ENCODE measurements at places on chromosomes 13 and 19.

- DNase-seq, result no peak
Measured at GRCh38 chr13:36217456-36217855, 3.1 kb upstream of the SOHLH2 start.

GRCh38 chr13:105918842-105919741, 616.4 kb downstream of the EFNB2 start:
- DNase-seq, result no peak

- no peak for DNase-seq
Measured at GRCh38 chr13:24253520-24254145, 55.7 kb upstream of the C1QTNF9 start.

DNA sequence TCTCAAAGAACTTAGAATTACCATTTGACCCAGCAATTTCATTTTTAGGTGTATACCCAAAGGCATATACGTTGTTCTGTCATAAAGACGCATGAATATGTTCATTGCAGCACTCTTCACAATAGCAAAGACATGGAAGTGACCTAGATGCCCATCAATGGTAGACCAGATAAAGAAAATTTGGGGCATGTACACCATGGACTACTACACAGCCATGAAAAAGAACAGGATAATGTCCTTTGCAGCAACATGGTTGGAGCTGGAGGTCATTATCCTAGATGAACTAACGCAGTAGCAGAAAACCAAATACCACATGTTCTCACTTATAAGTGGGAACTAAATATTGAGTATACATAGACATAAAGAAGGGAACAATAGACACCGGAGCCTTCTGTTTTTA, 20.7 kb downstream of the PAN3 start:
- no peak for DNase-seq

GRCh38 chr19:5260381-5260967, 80.1 kb downstream of the PTPRS start:
- no peak for DNase-seq

All from suppressor macrophage (primary cell).